RWPE2 (cell line): ENCODE measurements at places on chromosomes 16 and 17.

DNA sequence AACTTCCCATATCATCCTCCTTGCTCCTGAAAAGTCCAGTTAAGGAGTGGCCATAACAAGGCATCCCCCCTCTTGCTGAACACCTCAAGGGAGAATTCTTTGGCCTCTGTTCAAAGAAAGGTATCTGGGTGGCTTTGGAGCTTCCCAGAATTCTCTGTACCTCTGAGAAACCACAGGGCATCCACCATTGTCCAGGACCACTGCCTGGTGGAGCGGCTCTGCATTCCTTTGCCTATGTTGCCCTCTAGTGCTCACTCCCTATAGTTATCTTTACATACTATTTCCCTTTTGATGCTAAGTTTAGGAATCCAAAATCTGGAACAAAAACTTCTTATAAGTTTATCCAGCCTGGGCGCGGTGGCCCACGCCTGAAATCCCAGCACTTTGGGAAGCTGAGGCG lies 30.3 kb downstream of the CHD9NB start:
- no peak for DNase-seq
- no peak overlapping the region for H3K27ac ChIP-seq
- no peaks in the 10 kb centered on the region for H3K36me3 ChIP-seq
- H3K27me3 ChIP-seq, result no peaks in the 10 kb centered on the region

- no peak overlapping the region for H3K4me3 ChIP-seq
- H3K4me1 ChIP-seq, result no peaks in the 10 kb centered on the region
- no peak overlapping the region for H3K27ac ChIP-seq
- no peaks in the 10 kb centered on the region for H3K36me3 ChIP-seq
Observed at GRCh38 chr16:76529120-76529519, 251.9 kb downstream of the CNTNAP4 start.

GRCh38 chr16:11073407-11073999 lies 129.1 kb downstream of the CLEC16A start:
- no peaks in the 10 kb centered on the region for H3K27me3 ChIP-seq
- H3K4me3 ChIP-seq, result no peak overlapping the region
- H3K4me1 ChIP-seq, result peaks cover 5% of the 10 kb centered on the region
- DNase-seq, result no peak
- H3K36me3 ChIP-seq, result no peaks in the 10 kb centered on the region
- H3K27ac ChIP-seq, result no peak overlapping the region

DNA sequence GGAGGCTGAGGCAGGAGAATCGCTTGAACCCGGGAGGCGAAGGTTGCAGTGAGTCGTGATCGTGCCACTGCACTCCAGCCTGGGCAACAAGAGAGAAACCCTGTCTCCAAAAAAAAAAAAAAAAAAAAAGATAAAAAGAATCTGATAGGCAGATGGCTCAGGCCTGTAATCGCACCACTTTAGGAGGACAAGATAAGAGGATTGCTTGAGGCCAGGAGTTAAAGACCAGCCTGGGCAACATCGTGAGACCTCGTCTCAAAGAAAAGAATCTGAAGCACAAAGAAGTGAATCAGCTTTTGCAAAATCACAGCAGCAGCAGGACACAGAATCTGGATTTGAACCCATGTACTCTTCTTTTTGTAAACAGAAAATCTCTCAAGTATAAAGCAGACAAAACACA lies 7.6 kb downstream of the NOB1 start:
- no peak overlapping the region for H3K4me3 ChIP-seq
- H3K27ac ChIP-seq, result no peak overlapping the region
- H3K4me1 ChIP-seq, result peaks cover 2% of the 10 kb centered on the region
- DNase-seq, result no peak
